ENCODE measurements at places on chromosomes 4 and X. TPM values are rescaled to one million over a fixed set of nuclear protein-coding genes. Genes with fewer than 3 reads are reported as not detected.

CXCL11 gene
- total RNA-seq: not detected

NPY5R gene
- 4.4 TPM for total RNA-seq

GRCh38 chr4:92184566-92184965 lies 119.2 kb upstream of the GRID2 start:
- DNase-seq: no peak
- H3K27me3 ChIP-seq: no peaks in the 10 kb centered on the region
- no peaks in the 10 kb centered on the region for H3K4me1 ChIP-seq
- no peak overlapping the region for H3K27ac ChIP-seq
- H3K36me3 ChIP-seq: no peaks in the 10 kb centered on the region
- no peak overlapping the region for H3K4me3 ChIP-seq

- no peak for DNase-seq
- no peak overlapping the region for H3K27ac ChIP-seq
- H3K27me3 ChIP-seq: no peaks in the 10 kb centered on the region
- no peaks in the 10 kb centered on the region for H3K4me1 ChIP-seq
- H3K4me3 ChIP-seq: no peak overlapping the region
These were observed 31.1 kb upstream of the DOCK11 start for GRCh38 chrX:118464501-118464900.

BEX4 gene
- 93.9 TPM for total RNA-seq

DNA sequence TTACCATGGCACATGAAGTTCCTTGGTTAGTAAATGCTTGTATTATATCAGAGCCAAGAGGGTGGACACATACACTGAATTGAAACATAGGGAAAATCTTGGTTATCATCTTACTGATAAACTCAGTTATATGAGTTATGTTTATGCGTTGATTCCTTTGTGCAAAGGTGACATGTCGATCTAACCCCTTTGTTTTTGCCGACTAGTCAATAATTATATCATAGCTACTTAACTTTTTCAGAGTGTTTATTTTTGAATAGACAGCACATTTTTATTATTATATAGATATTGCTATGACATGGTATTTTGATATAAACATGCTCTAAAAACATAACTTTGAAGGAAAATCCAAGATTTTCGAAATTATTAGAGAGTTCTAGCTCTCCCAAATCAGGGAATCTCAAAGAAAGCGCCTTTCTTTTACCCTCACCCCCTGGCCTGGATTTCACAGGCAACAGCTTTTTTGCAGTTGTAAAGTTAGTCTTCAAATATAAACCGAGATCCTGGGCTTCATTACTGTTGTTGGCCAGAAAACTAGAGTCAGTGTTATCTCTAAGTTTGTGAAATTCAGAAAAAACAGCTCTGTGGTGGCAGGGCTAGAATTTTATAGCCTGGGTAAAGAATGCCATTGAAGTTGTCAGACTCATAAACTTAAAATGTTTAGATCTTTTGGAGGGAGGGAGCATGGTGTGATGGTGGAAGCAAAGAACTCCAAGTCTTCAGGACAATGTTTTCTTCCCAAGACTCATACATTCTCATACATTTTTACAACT lies 45.8 kb upstream of the PITX2 start:
- H3K4me1 ChIP-seq: no peaks in the 10 kb centered on the region
- H3K27ac ChIP-seq: no peak overlapping the region
- H3K4me3 ChIP-seq: no peak overlapping the region

DNA sequence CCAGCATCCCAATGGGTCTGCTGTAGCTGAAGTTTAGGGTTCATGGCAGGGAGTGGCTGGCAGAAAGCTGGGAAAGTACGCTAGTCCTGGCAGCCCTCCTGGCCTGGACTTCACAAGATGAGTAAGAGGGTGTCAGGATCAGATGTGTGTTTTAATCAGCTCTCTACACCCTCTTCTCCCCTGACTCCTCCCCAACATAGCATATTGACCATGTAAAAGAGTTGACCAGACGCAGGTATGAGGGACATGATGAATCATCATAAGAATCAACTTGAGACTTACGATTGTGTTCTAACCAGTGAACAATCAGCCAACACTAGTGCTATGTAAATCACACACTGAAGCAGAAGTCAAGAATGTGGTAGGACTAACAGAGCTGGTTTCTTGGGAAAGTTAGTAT lies 5.3 kb downstream of the SOWAHB start:
- H3K36me3 ChIP-seq: no peaks in the 10 kb centered on the region
- peaks cover 72% of the 10 kb centered on the region for H3K27me3 ChIP-seq
- no peak overlapping the region for H3K27ac ChIP-seq
- no peak overlapping the region for H3K4me3 ChIP-seq
- DNase-seq: no peak

EMD gene
- total RNA-seq: 139 TPM

- peak; percentile 71 for DNase-seq
- no peaks in the 10 kb centered on the region for H3K36me3 ChIP-seq
- no peaks in the 10 kb centered on the region for H3K4me1 ChIP-seq
- H3K27ac ChIP-seq: no peak overlapping the region
These were observed 28.3 kb downstream of the ZFYVE28 start for GRCh38 chr4:2390146-2390545.

ODAPH gene
- total RNA-seq: not detected

RPL39 gene
- total RNA-seq: 1,909 TPM

FAM184B gene
- not detected for total RNA-seq

- peak; percentile 65 for DNase-seq
- no peak overlapping the region for H3K4me3 ChIP-seq
- H3K27me3 ChIP-seq: no peaks in the 10 kb centered on the region
- no peak overlapping the region for H3K27ac ChIP-seq
These were observed 47.7 kb downstream of the PDGFRA start for GRCh38 chr4:54276641-54277430.

MAGEA1 gene
- not detected for total RNA-seq

TMEM129 gene
- 21.3 TPM for total RNA-seq

G3BP2 gene
- total RNA-seq: 183 TPM

DNA sequence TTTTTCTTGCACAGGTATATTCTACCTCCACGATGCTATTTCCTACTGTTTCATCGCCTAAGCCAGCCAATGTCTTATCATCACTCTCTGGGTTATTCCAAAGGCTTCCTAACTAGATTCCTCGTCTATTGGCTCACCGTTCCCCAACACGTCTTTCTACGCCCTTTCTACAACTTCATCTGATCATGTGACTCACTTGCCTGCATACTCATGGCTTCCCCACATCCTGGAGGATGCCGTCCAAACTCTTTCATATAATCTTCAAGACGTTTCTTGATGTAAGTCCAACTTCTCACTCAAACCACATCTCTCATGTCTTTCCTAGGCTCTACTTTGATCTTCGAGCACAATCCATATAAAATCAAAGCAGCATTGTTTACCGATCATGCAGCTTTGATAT lies 322.0 kb upstream of the PPARGC1A start:
- no peak for DNase-seq
- H3K27ac ChIP-seq: no peak overlapping the region
- H3K4me1 ChIP-seq: no peaks in the 10 kb centered on the region
- H3K36me3 ChIP-seq: no peaks in the 10 kb centered on the region
- H3K27me3 ChIP-seq: no peaks in the 10 kb centered on the region
- no peak overlapping the region for H3K4me3 ChIP-seq

GAGE12C gene
- not detected for total RNA-seq

- no peak for DNase-seq
- no peak overlapping the region for H3K27ac ChIP-seq
- no peaks in the 10 kb centered on the region for H3K27me3 ChIP-seq
- H3K4me3 ChIP-seq: no peak overlapping the region
- H3K36me3 ChIP-seq: no peaks in the 10 kb centered on the region
- H3K4me1 ChIP-seq: peaks cover 4% of the 10 kb centered on the region
These were observed 285.0 kb downstream of the STIM2 start for GRCh38 chr4:27145597-27145996.

DNA sequence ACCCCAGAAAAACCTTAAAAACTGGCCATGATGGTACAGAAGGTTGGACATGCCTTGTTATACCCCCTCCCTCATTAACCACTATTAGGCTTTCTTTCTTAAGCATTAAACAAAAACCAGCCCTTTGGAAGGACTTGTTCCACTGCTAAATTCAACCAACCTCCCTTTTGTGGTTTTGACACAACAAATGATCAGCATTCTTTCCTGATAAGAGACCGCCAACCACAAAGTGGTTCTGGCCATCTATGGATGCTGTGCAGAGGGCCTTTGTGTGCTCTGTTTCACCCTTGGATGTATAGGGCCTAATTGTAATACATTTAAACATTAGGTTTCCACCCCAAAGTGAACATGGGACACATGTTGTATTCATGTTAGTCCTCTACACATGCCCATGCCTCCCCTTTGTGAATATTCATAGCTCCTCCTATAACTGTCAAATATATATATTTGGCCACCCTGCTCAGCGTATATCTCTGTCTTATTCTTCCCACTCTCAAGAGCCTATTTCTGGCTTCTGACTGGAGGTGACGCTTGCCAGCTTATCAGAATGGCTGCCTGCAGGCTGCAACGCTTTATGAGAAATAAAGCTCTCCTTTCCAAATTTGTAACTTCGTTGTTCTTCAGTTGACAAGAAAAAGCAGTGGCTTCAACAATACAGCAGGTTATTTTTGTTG lies 126.6 kb downstream of the NPNT start:
- H3K4me3 ChIP-seq: no peak overlapping the region
- no peak for DNase-seq
- H3K4me1 ChIP-seq: no peaks in the 10 kb centered on the region
- no peaks in the 10 kb centered on the region for H3K36me3 ChIP-seq
- no peak overlapping the region for H3K27ac ChIP-seq

PNMA3 gene
- total RNA-seq: 7.4 TPM

DNA sequence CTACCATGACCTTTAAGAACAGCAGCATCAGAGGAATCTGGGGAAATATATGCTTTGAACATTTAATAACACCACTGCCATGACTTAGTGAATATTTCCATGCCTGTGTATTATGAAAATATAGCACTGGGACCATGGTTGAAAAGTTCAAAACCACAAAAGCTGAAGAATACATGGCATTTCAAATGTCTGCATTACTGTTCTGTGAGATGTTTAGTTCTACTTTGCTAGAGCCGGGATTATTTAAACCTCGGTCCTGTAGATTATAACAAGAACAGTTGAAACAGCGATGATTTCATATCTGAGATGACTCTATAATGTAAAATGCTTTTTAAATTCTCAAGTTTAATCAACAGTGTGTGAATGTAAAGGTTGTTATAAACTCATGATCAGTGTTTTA lies 126.7 kb upstream of the AGA start:
- H3K27me3 ChIP-seq: no peaks in the 10 kb centered on the region
- no peak overlapping the region for H3K27ac ChIP-seq
- H3K4me3 ChIP-seq: no peak overlapping the region
- H3K4me1 ChIP-seq: no peaks in the 10 kb centered on the region
- no peak for DNase-seq

ZNF732 gene
- 8.6 TPM for total RNA-seq

UGT2B17 gene
- total RNA-seq: not detected

DMD gene
- 19.9 TPM for total RNA-seq

CDX4 gene
- total RNA-seq: 0.18 TPM

SFRP2 gene
- 5.3 TPM for total RNA-seq

DDX3X gene
- 274 TPM for total RNA-seq

SHOX gene
- not detected for total RNA-seq

GRCh38 chr4:73683033-73683432 lies 57.3 kb upstream of the CXCL8 start:
- no peak overlapping the region for H3K4me3 ChIP-seq
- no peak overlapping the region for H3K27ac ChIP-seq
- DNase-seq: no peak
- H3K36me3 ChIP-seq: no peaks in the 10 kb centered on the region

- DNase-seq: peak; percentile 90
- peak overlapping the region; percentile 74 for H3K27ac ChIP-seq
- H3K4me3 ChIP-seq: peak overlapping the region; percentile 87
- no peaks in the 10 kb centered on the region for H3K27me3 ChIP-seq
- peaks cover 20% of the 10 kb centered on the region for H3K36me3 ChIP-seq
These were observed 1.5 kb downstream of the TRIM2 start for GRCh38 chr4:153205757-153206156.

- no peaks in the 10 kb centered on the region for H3K36me3 ChIP-seq
- H3K27me3 ChIP-seq: peaks cover 1% of the 10 kb centered on the region
- no peaks in the 10 kb centered on the region for H3K4me1 ChIP-seq
- no peak for DNase-seq
- no peak overlapping the region for H3K27ac ChIP-seq
These were observed 1.7 kb downstream of the NSD2 start for GRCh38 chr4:1872870-1873269.

- H3K4me1 ChIP-seq: no peaks in the 10 kb centered on the region
- H3K36me3 ChIP-seq: peaks cover 23% of the 10 kb centered on the region
- H3K4me3 ChIP-seq: no peak overlapping the region
These were observed 73.3 kb downstream of the FRYL start for GRCh38 chr4:48706736-48707135.

DNA sequence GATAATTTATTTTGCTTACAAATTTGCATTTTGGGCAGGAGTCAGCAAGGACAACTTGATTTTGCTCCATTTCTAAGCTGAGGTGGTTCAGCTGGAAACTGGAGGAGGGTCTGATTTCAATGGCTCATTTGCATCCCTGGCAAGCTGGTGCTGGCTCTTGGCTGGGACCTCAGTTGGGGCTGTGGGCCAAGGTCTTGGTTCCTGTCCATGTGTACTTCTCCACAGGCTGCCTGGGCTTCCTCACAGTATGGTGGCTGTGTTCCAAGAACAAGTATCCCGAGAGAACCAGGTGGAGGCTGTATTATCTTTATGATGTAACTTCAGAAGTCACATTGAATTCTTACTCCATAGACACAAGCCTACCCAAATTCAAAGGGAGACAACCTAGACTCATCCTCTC lies 77.0 kb upstream of the STX18 start:
- no peak overlapping the region for H3K27ac ChIP-seq
- no peaks in the 10 kb centered on the region for H3K4me1 ChIP-seq
- peaks cover under 1% of the 10 kb centered on the region for H3K27me3 ChIP-seq
- DNase-seq: no peak

CENPVL3 gene
- total RNA-seq: 1.8 TPM

BTC gene
- total RNA-seq: 0.09 TPM

RENBP gene
- total RNA-seq: 13.9 TPM

DNA sequence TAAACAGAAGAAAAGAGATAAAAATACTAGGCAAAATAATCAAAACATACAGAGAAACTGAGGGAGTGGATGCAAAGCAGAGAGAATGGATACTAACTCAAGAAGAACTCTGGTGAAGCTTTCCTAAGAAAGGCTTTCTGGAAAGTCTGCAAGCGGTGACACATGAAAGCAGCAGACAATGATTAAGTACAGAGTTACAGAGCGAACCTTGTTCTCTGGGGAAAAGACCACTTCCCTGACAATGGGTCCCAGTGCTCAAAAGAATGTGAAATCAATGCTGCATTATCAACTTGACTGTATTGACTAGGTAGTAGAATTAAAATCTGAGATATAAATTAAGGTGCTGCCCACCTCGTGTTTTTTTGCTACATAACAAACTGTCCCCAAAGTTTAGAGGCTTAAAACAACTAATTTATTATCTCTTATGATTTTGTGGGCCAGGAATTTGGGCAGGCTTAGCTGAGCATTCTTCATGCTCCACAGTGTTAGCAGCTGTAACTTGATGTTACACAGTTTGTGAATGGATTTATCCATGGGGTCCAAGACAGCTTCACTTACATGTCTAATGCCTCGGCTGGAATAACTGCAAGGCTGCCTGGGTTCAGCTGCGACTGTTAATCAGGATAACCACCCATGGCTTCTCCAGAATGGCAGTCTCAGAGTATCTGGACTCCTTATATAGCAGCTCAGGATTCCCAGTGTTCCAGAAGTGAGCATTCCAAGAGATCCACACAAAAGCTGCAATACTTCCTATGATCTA lies 106.9 kb upstream of the INPP4B start:
- no peaks in the 10 kb centered on the region for H3K4me1 ChIP-seq
- H3K27ac ChIP-seq: peak overlapping the region; percentile 64
- no peaks in the 10 kb centered on the region for H3K36me3 ChIP-seq
- H3K27me3 ChIP-seq: no peaks in the 10 kb centered on the region
